ENCODE measurements at places on chromosomes 2 and 18.

- no peak for DNase-seq
These were observed 164.2 kb upstream of the FANCL start for GRCh38 chr2:58405341-58405740.

- no peak for DNase-seq
These were observed 112.5 kb upstream of the NFATC1 start for GRCh38 chr18:79283131-79283810.

- DNase-seq, result no peak
These were observed 41.8 kb upstream of the MSH6 start for GRCh38 chr2:47741101-47741500.

- DNase-seq, result no peak
These were observed 9.6 kb downstream of the TRPM8 start for GRCh38 chr2:233926806-233927205.

DNA sequence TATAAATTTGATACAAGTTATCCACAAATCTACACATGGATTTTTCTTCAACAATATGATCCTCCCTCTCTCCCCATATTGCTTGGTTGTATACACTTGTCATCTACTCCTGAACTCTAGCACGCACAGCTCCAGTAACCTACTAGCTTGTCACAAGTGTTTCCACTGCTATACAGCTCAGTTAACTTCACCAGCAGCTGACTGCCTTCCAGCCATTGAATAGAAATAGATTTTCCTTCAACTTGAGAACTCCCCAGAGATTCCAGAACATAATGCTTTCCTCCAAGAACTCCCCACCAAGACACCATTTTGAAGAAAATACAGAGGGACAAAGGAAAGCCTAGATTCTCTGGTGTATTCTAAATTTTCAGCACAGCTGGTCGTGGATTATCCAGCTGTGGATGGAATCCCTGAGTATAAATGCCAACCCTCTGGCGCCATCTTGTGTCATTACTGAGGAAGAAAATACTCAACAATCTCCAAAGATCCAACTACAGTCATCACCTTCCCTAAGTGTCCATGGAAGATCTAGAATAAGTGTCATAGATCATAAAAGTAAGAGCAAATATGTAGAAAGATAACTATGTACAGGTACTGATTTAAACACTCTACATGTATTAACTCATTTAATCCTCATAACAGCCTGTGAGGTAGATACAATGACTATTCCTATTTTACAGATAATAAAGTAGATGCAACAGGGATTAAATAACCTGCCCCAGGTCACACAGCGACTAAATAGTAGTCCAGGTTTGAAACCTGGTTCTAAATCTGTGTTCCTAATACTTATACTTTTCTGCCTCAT is 156.7 kb downstream of the ARHGAP28 start:
- DNase-seq, result no peak

DNA sequence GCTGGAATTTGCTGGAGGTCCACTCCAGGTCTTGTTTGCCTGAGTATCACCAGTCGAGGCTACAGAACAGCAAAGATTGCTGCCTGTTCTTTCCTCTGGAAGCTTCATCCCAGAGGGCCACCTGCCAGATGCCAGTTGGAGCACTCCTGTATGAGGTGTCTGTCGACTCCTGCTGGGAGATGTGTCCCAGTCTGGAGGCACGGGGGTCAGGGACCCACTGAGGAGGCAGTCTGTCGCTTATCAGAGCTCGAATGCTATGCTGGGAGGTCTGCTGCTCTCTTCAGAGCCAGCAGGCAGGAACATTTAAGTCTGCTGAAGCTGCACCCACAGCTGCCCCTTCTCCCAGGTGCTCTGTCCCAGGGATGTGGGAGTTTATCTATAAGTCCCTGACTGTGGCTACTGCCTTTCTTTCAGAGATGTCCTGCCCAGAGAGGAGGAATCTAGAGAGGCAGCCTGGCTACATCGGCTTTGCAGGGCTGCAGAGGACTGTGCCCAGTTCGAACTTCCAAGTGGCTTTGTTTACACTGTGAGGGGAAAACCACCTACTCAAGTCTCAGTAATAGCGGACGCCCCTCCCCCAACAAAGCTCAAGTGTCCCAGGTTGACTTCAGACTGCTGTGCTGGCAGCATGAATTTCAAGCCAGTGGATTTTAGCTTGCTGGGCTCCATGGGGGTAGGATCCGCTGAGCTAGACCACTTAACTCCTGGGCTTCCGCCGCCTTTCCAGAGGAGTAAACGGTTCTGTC is 301.1 kb downstream of the ERBB4 start:
- no peak for DNase-seq

GRCh38 chr18:55838841-55839240 is 250.8 kb upstream of the TCF4 start:
- DNase-seq, result no peak

DNA sequence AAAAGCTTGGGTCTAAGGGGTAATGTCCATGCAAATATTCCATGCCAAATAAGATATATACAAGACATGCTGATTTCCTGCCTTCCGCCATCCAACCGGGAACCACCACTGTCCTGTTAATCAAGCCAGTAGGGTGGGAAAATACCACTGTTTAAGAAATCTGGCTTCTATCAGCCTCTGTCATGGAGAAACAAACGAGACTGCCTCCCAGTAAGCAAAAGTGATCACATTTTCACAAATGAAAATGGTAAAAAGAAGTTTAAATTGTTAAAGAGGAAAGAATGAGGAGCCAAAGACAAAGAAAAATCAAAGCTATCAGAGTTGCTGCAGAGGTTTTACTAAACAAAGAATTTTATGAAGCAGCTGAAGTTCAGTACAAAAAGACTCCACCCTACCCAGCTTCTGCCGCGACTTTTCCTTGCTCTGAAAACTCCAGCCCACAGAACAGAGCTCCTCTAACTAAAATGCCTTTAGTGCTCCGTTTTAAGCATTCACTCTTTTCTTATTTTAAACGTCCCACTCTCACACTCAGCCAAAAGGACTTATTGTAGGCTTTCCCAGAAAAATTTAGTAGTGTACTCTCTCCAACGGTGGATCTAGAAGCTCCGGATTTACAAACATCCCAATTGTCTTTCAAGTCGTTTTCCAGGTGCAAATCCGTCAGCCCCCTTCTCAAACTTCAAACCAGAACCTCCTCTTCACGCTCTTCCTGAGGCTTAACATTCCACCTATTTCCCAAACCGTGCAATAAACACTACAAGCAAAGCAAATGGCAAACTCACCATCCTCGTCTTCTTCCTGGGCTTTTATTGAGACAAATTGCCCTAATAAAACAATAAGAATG is 613 bp downstream of the COL5A2 start:
- DNase-seq, result no peak

DNA sequence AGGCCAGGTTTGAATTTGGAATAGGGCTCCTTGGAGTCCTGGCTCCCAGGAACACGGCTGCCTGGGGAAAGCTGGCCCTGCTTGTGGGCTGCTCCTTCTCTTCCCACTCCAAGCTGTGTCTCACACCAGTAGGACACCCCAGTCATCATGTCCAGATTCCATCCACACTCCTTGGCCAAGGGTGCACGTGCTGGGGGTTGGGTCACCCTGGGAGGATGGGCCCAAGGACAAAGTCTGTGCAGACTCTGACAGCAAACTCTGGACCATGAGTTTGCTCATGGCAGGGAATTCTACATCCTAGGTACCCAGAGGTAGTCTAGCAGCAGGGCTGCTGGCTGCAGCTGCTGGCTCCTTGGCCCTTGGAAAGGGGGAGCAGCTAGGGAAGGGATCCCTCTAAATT is 102.4 kb upstream of the EPAS1 start:
- no peak for DNase-seq

DNA sequence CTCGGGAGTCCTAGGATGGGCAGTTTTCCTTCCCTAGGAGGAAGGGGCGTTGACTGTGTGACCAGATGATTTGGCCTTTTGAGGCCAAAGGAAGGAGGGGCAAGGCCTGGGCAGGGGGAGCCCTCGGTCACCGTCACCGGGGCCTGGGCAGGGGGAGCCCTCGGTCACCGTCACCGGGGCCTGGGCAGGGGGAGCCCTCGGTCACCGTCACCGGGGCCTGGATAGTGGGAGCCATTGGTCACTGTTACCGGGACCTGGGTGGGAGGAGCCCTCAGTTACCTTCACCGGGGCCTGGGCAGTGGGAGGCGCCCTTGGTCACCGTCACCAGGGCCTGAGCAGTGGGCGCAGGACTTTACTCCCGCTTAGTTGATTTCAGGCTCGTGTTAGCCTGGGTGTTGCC is 17.3 kb downstream of the D2HGDH start:
- DNase-seq, result no peak

DNA sequence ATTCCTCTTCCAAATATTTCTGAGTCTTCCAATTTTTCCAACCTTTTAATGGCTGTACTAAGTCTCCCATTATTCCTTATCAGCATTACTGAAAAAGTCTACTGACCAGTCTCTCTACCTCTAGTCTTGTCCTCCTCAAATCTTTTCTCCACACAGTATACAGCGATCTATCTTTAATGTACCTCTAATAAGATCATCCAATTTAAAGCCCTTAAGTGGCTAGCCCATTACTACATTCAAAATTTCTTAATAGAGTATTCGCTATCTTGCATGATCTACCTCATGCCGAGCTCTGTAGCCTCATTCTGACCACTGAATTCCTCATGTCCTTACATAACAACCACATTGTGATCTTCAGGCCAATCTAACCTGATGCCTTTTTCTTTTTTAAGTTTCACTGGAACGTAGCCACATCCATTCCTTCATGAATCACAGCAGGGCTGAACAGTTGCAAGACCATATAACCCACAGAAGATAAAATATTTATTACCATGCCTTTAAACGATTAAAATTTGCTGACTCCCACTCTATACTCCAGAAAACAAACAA is 57.9 kb downstream of the SLC66A3 start:
- DNase-seq, result no peak

DNA sequence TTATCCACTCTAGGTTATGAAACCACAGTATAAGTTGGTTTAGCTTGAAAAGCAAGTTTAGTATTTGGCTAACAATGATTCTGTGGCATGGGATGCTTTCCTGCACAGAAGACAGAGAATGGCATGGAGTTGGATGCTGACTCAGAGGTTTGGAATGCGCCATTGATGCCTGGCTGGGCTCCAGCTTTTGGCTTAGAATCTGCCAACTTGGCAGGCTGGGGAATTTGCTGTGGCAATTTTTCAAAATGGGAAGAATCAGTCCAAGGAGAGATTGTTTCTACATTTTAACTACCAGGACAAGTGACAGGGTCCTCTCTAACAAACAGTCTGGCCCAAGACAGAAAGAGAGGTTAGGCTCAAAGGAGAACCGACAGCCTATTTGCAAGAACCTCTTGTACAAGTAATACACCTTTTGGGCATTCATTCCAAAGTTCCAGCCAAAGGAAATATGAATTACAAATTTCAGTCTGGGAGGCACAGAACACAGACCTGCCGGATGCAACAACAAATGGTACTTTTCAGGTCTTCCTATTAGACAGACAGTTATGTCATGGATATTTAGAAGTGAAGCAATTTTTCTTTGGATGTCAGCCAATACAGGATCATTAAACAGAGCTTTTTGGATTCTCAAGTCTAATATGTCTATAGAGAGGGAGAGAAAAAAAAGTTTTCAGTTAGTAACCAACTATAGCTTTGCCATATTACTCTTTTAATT is 1027.7 kb downstream of the TMEM182 start:
- no peak for DNase-seq

GRCh38 chr2:159265171-159265576 is 21.3 kb downstream of the WDSUB1 start:
- DNase-seq, result no peak

GRCh38 chr2:178962805-178963433 is 87.0 kb downstream of the CCDC141 start:
- no peak for DNase-seq

- DNase-seq, result no peak
These were observed 62.7 kb downstream of the ZCCHC2 start for GRCh38 chr18:62585274-62586150.

DNA sequence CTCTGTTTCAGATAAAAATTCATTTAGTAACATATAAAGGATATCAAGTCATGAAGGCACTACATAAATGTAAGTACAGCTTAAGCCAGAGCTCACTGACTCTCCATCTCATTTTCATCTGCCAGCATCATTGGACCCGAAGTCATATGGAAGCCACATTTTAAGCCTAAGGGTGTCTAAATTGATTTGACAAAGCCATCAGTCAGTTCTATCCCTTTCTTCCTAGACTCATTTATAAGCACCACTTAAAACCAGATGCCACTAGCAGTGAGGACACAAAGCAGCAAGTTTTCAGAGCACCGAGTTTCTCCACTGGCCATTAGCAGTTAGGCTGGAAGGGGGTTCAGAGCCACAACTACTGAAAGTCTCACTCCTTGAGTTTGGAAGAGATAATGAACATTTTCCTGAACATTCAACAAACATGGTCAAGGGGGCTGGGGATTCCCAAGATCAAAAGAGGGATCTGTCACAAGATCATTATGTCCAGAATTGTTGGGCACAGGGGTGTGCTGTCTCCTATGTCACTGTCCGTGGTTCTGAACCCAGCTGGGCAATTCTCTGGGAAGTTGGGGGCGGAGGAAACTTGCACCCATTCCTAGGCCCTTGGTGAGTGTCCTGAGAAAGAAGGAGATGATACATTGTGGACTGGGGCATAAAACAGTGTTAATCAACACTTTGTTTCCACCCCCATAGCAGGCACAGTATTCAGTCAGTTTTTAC is 158.5 kb upstream of the LMAN1 start:
- no peak for DNase-seq

GRCh38 chr2:159941729-159942128 is 120.7 kb downstream of the PLA2R1 start:
- no peak for DNase-seq

- DNase-seq, result peak; percentile 51
These were observed 1.4 kb downstream of the WNT6 start for GRCh38 chr2:218860950-218861381.

GRCh38 chr2:105315314-105315713 is 14.2 kb downstream of the TGFBRAP1 start:
- no peak for DNase-seq

- DNase-seq, result no peak
These were observed 160.6 kb downstream of the GALNT3 start for GRCh38 chr2:165633431-165633830.

DNA sequence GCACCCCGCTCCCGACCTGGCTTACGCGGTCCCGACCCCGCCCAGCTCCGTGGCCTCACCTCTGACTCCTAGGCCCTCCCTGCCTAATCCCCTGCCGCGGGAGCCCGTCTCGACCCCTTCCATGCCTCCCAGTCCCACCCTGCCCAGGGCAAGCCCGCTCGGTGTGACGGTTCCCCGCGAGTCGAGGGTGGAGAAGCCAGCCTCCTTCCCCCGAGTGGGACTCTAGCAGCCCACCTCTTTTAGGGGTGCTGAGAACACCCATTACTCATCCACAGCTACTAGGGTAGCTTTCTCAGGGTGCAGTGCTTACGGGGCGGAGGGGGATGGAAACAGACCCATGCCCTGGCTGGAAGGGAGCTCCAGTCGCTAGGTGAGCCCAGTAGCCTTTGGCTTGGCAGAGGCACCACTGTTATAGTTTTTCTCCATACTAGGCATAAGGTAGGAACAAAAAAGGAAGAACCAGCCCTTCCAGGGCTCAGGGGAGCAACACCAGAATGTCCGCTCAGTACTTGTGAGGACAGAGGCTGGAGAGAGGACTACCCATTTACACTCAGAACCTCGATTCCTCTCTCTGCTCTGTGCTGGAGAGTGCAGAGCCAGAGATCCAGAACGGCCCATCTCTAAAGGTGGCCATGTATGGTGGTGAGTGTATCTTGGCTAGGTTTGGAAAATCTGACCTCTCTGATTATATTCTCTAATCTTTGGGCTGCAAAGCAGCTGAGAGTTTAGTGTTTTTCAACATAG is 606 bp downstream of the AGBL5 start:
- no peak for DNase-seq

Measured in tibial nerve (tissue), 4 donors.